Effector memory CD4-positive, alpha-beta T cell (primary cell): ENCODE measurements at places on chromosomes 5 and 9.

DNA sequence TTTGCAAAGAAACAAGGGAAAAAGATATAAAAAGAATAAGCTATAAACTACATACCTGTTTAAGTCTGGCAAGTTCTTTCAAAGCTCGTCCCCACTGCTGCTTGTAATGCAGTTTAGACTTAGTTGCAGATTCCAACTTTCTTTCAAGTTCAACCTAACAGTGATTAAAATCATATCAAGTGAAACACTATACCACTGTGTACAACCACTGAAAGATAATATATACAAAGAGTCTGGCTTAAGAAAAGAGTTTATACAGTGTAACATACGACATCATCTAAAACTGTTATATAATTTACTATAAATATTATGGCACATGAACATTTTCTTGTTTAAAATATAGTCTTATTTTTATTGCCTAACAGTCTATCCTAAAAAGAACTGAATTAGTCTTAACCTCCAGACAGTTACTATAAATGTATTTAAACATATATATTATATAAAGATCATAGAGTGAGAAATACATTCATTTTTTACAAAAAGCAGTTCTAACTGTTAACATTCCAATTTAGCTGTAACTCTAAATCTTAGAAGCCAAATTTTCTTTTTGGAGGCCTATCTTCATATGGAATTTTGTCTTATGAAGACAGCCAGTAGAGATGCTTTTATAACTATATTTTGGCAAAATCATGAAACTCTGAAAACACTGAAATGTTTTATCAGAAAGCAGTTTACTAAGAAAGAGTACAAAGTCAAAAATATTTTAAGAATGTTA, 58.6 kb downstream of the CEP120 start:
- no peak for DNase-seq

DNA sequence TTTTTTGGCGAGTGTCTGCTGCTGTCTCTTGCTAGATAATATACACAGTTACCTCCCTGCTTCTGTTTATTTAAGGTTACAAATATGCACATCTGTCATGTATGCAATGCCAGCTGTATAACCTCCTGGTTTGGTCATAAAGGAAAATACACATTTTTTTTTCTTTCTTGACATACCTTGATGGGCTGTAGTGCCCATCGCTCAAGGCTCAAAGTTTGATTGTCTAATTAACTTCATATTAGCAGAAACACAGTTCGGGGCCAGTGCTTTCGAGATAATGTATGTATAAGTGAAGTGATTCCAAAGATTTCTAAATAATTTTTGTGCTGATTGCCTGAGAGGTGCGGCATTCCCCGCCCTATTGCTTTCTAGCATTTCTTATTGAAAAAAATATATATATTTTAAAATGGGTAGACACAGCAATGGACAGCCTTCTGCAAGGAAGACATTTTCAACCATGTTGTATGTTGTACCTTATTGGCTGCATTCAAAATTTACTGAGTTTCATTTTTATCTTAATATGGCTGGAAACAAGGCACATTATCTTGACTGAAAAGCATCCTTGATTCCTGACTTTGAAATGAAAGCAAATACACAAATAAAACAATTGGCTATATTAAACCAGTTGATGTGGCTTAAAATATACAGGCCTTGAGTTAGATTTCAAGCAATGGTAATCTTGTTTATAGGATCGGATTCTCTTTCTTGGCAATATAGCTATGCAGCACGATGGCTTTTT, 206.2 kb downstream of the MEF2C start:
- DNase-seq = no peak

- peak; percentile 51 for DNase-seq
These were observed 3.6 kb downstream of the SIGMAR1 start for GRCh38 chr9:34633851-34634550.

DNA sequence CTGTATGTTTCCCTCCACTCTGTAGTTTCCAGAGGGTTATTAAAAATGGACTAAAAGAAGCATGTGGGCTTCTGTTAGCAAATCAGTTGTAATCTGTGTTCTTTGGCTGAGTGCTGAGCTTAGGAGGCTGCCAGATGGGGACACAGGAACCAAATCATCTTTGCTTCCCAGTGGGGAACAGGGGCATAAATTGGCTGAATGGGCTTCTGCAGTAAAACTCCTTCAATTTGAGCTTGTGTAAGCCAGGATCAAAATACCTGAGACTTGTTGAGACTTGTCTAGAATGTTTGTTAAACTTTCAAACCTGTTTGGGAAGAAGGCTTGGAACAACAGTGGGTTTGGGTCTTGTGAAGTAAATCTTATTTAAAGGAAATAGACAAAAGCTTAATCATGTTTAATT, 32.2 kb upstream of the TNFAIP8 start:
- DNase-seq = no peak

DNA sequence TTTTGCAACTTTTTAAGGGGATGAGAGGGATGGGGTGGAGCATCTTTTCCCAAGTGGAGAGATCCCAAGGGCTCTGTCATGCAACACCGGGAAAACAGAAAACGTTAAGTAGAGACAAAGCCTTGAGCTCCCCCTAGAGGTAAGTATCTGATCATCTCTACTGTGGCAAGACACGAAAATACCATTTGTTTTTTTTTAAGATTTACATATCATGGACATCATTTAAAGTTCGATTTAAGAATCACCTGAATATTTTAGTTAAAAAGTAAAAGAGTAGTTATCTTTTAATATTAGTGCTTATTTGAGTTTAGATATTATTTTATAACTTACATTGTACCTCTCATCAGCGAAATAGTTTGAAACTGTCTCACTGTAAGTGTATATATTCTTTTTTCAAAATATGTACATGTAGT, 200.4 kb downstream of the LRRC70 start:
- no peak for DNase-seq
